ENCODE measurements at places on chromosomes 5 and 9.

DNA sequence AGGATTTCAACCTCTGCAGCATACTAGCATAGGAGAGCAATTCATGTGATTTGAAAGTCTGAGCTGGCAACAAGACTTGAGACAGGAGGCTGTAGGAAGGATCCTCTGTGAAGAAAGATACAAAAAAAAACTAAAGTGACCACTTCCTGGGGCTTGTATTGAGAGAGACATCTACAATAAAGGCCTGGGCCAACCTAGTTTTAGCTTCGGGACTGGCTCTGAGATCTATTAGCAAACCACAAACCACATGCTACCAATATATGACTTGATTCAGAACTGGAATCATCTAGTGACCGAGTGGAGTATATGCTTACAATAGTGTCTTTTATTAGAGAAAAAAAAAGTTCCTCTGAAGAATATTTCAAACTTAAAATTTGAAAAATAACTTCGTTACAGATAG is 1448.9 kb upstream of the CDH6 start:
- DNase-seq, result no peak

- DNase-seq, result no peak
Observed at GRCh38 chr5:5344606-5345005, 77.9 kb upstream of the ICE1 start.

DNA sequence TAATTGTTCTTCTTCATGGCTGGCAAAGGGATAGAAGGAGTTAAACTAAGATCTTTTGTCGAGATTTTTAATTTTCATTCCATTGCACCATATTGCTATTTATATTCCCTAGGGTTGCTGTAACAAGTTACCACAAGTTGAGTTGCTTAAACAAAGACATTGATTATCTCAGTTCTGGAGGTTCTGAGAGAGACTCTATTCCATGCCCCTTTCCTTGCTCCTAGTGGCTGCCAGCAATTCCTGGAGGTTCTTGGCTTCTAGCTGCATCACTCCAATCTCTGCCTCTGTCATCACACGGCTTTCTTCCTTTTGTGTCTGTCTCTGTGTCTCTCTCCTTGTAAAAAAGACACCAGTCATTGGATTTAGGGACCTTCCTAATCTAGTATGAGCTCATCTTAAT is 136.6 kb upstream of the DAB2 start:
- DNase-seq, result no peak

- no peak for DNase-seq
Observed at GRCh38 chr5:135072387-135073281, 38.6 kb upstream of the PITX1 start.

DNA sequence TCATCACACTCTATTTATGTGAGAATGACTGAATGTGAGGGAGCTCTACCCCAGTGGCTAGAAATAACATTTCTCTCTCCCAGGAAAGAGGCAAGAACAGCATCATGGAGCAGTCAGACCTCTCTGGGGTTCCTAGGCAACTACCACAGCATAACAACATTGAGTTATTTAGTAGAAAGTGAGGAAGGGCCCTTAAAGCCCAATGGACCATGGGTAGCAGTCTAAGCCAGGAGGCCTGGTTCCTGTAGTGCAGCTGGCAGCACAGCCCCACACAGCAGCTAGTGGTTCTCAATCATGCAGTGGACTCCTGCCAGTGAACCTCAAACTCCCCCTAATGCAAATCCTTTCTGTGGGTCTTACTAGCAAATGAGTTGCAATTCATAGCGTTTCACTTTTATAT is 55.3 kb downstream of the SPEF2 start:
- no peak for DNase-seq

DNA sequence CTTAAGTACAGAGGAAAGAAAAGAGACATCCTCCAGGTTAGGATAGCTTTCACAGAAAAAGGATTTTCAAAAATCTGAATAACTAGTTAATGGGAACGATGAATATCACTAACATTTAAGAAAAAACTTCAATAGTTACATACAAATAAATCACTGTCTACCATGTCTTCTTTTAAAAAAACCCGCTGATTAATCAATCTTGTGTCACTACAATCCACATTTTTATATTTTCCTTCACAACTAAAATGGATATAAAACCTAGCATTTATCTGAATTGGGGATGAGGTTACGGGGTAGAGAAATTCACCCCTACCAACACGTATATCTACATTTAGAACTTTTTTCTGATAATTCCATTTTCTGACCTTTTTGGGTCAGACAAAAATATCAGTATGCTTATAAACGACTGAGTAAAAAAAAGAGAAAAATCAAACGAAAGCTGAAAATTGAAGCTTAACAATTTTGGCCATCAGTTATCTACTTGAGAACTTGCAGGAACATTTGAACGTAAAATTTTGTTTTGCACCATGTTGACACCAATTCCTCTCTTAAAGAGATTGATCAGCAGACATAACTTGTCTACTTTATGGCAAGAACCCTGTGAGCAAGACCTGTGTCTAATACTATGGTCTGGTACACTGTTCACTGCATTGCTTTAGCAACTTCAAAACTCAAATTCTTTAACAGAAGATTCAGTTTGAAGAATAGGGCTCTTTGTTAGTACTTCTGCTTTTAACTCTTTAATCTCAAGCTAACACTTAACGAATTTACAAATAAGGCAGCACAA is 4.8 kb downstream of the NR3C1 start:
- peak; percentile 53 for DNase-seq

DNA sequence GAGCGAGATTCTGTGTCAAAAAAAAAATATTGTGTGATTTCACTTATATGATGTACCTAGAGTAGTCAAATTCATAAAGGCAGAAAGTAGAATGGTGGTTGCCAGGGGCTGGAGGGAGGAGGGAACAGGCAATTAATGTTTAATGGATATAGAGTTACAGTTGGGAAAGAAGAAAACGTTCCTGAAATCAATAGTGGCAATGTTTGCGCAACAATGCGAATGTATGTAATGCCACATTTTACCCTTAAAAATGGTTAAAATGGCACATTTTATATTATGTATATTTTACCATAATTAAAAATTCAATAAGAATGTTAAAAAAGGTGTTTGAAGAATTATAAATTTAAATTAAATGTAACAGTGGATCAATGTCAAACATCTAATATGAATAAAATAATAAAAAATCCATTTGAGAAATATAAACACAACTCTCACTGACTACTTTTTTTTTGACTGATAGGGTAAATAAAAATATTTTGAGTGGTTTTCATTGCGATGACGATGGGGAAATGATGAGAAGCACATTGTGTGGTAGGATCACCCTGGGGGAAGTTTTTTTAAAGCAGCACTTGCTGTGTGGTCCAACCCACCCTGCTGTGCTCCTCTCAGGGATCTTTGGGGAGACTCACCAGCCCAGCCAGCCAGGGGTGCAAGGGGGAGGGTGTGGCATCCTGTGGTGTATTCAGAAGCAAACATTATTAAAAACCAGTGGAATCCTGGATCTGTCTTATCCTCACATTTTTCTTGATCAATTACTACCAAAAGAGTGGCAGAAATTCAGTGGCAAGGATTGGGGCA is 4.3 kb downstream of the FYB1 start:
- DNase-seq, result no peak

GRCh38 chr9:81829195-81829882 is 98.9 kb upstream of the SPATA31D4 start:
- DNase-seq, result no peak

DNA sequence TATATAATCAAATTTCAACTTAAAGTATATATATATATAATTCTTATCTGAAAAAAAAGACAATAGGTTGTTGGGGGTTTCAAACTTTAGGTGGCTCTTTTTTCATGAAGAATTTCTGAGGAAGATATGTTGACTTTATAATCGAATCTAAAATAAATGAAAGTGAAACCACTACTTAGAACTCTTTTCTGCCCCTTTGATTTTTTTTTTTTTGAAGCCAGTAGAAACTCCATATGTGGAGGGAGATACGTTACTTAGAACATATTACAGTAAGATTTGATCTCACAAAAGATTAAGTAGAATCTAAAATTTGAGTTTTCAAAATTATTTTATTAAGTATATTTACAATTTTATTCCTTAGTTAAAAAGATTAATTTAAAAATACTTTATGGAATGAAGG is 96.9 kb downstream of the ATG10 start:
- no peak for DNase-seq

GRCh38 chr9:75889977-75890471 is 449 bp upstream of the PCSK5 start:
- DNase-seq, result no peak

DNA sequence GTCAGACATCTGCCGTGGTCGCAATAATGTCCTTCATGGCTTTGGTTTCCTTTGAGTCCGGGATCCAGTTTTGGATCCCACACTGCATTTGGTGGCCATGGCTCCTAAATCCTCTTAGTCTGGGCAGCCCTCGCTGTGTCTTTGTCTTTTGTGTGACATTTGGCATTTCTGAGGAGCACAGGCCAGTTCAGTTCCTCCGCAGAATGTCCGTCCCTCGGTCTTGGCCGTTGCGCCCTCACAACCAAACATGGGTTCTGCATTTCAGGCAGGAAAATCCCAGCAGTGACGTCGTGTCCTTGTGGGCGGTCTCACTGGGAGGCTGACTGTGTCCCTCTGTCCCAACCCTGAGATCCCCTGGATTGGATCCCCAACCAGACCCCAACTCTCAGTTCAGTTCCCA is 172.9 kb upstream of the PPP1R26 start:
- DNase-seq, result no peak

DNA sequence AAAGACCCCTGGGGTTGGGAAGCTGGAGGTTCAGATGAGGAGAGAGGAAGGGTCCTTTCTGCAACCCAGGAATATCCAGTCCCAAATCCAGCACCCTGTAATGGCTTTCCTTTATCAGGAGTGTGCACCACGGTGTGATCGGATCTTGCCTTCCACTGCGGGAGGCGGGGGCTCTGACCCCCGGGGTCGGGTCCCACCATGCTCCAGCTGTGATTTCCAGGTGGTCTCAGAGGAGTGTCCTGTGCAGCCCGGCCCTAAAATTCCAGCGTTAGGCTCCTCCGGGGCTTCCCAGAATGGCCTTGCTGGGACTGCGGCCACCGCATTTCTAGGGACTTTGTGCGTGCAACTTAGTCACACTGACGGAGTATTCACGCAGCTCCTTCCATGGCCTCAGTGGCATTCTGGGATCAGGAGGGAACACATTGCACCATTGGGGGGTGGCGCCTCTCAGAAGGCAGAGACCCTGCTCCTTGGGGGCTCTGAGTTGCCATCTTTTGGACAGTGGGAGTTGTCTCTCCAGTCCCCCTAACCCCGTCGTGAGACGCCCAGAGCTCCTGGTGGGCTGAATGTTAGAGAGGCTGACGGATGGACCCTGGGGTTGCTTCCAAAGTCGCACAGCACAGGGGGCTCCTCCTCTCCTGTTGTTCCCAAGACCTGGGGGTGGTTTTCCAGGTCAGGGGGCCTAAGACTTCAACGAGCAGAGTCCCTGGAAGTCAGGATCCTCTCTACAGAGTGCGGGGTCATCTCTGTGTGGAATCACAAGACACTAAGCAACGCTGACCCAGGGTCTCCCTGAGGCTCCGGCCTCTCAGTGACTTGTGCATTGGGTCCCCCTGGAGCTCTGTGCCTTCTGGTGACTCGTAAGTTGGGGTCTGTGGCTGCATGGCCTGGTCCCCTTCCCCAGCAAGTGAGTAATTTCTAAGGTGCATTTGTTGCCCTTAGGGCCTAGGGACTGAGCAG is 42.7 kb upstream of the IRX4 start:
- no peak for DNase-seq

DNA sequence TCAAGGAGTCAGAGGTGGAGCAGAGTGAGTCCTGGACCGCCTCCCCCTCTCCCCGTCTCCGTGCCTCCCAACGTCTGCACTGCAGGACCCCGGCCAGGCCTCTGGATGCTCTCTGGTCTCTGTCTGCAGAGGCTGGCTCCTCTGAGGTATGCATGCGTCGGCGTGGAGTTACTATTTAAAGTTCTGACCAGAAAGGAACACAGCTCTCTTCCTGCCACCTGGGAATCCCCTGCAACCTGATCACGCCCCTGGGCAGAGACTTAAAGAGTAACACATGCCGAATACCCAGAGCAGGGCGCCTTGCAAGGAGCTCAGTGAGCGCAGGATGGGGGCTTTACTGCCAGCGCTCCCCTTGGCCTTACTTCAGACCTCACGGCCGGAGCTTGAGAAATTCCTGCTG is 16.0 kb downstream of the ANXA6 start:
- no peak for DNase-seq

- DNase-seq, result no peak
Observed at GRCh38 chr5:66338828-66339227, 194.7 kb downstream of the SREK1 start.

DNA sequence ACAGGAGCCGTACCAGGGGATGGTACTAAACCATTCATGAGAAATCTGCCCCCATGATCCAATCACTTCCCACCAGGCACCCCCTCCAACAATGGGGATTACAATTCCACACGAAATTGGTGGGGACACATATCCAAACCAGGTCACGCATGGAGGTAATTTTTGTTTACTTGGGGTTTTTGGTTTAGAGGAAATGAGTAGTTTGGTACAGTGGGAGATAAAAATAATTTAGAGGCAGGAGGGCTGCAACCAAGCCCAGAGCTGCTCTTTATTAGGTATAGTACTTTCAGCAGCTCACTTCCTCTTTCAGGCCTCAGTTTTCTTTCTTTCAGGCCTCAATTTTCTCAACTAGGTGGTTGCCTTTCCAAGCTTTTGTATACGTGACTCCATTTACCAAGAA is 23.2 kb downstream of the PRUNE2 start:
- DNase-seq, result no peak

DNA sequence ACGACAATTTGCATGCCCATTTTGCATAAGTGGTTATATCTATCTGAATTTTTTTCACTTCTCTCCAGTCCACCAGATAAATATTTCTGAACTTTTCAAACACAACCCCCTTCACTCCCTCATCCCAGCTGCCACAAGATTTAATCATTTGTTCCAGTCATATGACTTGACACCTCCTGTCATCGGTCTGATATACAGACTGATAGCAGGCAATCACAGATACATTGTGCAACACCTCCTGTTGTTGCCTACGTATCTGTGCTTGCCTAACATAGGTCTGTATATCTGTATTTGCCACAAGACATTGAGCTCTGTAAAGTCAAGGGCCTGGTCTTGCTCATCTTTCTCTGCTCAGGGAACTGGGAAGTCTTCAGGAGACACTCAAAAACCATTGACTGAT is 65.6 kb downstream of the GNA14 start:
- DNase-seq, result no peak

All from midbrain (tissue), 1 donor.